ENCODE measurements at places on chromosomes 5 and 9.

- DNase-seq = no peak
Measured at GRCh38 chr9:122143876-122144405, 15.6 kb downstream of the NDUFA8 start.

DNA sequence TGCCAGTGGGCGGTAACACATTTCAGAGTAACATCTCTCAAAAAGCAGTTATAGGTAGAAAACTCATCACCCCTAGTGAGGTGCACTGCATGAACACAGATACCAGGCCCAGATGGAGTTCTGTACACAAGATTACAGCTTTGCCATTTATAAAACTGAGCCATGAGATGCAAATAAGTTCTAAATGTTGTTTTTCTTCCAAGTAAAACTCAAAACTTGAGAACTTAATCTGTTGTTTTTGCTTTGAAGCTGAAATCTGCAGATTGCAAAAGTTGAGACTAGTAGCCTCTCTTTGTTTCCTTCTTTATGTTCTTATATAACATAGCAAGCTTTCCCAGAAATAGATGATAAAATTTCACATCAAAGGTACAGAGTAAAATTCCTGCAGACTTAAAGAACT lies 434.1 kb downstream of the PLK2 start:
- no peak for DNase-seq

- peak; percentile 65 for DNase-seq
Measured at GRCh38 chr5:80206282-80206681, 49.6 kb downstream of the SERINC5 start.

DNA sequence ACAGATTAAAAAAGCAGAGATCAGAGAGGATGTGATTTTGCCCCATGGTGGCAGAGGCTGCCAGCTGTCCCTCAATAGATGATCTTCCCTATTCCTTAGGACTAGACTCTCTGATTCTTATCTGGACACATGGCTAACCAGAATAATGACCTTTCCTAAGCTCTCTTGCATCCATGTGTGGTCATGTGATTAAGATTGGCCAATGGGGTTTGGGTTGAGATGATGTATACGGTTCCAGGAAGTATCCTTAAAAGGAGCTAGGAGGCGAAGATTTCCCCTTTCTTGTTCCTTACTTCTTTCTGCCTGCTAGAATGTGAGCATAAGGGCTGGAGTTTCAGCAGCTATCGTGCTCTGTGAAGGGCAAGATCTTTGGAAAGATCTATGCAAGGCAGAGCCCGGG lies 39.8 kb downstream of the FOXI1 start:
- no peak for DNase-seq

DNA sequence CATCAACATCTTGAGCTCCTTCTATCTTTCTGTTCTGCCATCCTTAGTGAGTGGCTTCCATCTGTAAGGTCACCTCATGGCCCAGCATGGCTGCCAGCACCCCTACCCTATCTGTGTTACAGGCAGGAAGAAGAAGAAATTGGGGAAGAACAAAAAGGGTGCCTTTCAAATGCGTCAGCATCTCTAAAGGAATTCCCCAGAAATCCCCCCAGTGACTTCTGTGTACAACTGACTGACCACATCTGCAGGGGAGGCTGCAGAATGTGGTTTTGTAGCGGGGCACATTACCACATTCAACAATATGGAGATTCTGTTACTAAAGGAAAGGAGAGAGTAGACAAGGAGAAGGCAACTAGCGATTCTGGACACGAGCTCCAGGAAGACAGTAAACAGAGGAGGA lies 40.1 kb downstream of the ALG2 start:
- no peak for DNase-seq

DNA sequence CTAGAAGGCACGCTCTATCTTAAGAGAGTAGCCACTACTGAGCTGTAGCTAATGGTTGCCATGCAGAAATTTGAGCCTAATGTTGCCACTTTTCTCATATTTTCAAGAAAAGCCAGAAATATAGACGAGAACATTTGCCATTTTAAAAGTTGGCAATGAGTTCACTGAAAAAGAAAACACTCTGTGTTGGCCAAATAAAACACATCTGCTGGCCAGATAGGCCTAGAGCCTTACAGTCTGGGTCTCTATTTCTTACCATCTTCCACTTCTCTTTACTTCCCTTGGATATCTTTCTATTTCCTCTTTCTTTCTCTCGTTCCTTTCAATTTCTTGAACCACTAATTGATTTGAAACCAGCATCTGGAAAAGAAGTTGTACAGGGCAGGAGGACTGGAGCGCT lies 36.6 kb upstream of the VCAN start:
- DNase-seq = no peak

DNA sequence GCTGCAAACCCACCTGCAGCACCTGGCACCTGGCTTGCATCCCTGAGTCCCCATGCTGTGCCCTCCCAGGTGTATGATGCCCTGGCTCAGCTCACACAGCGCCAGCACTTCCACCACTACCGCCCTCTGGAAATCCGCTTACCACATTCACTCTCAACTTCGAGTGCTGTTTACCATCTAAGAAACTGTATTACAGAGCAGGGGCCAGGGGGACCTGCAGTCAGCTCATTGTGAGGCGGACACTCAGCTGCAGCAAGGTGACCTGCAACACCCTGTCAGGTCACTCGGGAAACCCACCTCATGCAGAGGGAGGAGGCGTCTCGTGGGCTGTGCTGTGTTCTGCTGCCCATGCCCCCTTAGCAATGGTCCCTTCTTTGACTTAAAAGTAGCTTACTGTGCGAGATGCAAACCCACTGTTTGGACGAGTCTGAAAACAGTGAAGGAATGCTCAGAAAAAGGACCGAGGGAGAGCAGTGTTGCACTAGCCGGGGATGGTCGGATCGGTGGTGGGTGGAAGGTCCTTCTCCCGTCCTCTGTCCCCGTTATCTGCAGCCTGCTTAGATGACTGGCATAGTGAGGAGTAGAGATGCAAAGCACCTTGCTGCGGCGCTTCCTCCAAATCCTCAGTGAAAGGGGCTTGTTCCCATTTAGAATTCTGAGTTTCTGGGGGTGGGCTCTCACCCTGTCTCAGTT lies 55.2 kb upstream of the CTSL start:
- DNase-seq = no peak

- no peak for DNase-seq
Measured at GRCh38 chr9:127174386-127175318, 52.2 kb upstream of the ANGPTL2 start.

GRCh38 chr9:13941714-13942113 lies 372.2 kb downstream of the NFIB start:
- no peak for DNase-seq

DNA sequence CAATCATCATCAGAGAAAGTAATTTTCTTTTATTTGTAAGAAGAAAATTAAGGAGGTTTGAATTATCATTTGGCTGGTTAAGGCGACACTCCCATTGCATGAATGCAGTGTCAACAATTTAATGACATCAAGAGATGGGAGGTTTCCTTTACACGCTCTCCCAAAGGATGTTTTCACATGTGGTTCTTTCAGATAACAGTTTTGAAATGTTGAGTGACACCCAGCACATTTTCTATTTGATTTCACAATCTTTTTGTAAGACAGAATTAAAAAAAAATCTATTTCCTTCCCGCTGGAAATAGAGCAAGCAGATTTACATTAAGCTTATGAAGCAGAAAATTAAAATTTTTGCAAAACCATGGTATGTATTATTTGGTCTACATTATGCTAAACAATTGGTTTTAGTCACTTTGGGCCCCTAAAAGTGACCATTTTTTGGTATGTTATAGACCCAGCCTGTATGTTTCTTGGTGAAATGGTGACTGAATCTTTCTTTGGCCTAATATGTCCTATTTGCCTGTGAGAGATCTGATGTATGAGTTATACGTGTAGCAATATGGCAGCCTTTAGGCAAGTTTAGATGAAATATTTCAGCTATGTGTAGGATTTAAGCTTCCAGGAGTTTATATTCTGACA lies 18.9 kb upstream of the ANKRD55 start:
- DNase-seq = no peak

- no peak for DNase-seq
Measured at GRCh38 chr5:94748212-94748611, 129.7 kb downstream of the SLF1 start.

DNA sequence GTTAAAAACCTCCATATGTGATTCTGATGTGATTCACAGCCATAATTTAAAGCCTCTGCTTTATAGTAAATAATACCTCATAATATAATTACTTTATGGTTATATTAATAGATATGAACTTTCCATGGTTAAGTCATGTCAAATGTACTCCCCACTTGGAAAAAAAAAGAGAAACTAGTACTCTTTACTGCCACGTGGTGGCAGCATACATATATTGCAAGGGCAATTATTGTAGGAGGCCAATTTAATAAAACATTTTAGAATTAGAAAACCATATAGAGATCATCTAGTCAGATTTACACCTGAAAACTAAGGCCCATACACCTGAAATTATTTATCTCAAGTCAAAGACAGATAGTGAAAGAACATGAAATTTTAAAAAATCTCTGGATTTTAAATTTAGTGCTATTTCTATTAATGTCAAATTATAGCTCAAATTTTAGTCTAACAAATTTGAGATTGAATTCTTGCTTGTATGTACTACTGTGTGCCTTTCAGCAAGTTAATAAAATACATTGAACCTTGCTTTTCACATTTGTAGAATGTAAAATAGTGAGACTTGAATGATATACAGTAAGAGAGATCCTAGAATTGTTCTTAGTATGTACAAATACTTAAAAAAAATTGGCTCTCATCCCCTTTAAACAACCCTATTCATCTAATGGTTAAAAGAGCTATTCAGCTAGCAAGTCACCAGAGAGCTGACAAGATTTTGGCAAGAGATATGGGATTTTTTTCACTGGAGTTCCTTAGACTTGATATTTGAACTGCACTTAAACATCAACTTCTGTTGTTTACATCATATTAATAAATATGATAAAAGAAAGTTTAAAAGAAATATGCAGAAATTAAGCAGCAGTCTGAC lies 603.8 kb downstream of the TLE4 start:
- peak; percentile 55 for DNase-seq

GRCh38 chr5:82165740-82166530 lies 112.2 kb downstream of the RPS23 start:
- peak; percentile 99 for DNase-seq

DNA sequence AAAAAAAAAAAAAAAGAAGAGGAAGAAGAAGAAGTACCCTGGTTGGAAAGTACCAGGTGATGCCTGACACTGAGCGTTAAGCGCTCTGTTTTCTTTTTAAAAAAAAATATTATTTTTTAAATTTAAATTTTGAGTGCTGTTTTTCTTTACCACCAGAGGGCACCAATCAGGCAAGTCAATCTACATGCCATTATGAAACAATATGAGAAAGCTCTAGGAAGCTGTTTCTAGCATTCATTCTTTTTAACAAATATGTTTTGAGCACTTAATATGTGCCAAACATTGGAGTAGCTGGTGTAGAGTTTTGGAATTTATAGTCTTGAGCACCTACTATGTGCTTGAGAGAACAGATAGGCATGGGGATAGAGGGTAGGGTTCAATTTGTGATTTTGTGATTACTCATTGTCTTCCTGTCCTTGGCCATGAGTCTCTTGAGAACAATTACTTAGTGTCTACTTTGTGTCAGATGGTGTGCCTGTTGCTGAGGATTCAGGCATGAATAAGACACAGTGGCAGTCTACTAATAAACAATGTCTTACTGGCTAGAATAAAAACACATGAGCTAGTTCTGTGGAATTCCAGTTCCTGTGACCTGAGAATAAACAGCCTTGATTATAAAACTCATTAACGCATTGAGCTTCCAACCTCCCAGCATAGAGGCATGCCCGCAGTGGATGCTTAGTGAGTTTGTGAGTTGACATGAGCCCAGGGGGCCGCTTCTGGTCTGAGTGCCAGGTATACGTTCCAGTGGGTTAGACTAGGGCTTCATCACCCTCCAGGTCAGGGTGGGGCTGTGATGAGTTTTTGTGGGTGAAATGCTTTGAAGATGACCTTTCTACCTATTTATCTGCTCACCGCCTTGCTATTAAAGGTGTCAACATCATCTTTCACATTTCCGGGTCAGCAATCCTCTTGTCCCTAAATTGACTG lies 3.0 kb upstream of the UBE2R2 start:
- peak; percentile 83 for DNase-seq

- peak; percentile 48 for DNase-seq
Measured at GRCh38 chr9:22010866-22011625, 1.9 kb upstream of the CDKN2B start.

DNA sequence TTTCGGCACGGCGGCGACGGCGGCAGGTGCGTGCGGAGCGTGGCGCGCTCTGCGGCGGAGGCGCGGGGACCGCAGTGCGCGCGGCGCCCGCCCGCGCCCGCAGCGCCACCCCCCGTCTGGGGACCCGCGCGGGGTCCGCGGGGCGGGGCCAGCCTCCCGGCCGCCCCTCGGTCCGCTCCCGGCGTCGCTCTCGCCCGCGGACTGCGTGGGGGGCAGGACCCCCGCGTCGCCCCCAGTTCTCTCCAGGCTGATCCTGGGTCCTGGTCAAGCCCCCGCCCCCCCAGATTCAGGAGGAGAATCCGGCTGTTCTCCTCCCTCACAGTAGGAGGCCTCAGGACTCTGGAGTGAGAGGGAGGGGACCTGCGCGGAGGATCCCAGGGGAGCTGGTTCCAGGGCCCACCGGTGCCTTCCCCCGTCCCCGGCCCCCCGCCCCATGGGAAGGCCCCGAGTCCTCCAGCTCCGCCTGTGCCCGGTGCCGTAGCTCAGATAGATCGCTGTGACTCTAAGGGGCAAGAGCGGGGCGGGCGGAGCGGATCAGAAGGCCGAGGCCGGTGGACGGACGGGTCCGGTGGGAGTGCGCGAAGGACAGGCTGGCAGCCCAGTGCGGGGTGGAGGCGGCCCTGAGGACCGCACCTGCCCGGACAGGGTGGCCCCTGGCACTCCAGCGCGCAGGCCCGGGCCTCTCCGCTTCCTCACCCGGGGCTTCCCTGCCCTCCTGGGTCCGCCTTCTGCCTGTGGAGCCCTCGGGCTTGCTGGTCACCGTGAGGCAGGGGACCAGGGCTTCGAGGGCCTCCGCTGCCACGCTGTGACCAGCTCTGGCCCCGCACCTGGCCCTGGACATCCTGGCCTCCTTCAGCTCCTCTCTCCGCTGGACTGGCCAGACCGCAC lies at the start of gene RNF208:
RNF208 (minus strand) TSS at position 51 of the 888 bp plus-strand sequence. CDS start 1,028 bp downstream, outside the sequence.
- no peak for DNase-seq

- DNase-seq = no peak
Measured at GRCh38 chr5:1419476-1420210, 25.6 kb downstream of the SLC6A3 start.

DNA sequence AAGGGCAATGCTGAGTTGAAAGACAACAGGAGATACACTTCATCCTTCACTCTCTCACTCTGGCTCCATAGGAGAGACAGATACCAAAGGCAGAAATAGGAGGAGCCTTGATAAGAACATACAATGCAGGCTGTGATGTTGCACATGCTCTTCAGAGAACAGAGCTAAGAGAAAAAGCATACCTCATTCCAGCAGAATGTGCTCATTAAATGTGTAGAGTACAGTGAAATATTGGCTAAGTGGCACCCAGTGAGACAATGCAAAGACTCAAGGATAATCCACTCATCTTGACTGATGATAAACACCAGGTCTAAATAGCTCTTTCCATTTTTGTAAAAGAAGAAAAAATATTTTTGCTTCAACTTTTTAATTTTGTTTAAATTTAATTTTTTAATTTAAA lies 139.7 kb downstream of the OR2K2 start:
- no peak for DNase-seq

- no peak for DNase-seq
Measured at GRCh38 chr9:77748214-77748772, 100.2 kb upstream of the GNA14 start.

Measured in epithelial cell of esophagus (primary cell).